Stimulated activated CD8-positive, alpha-beta memory T cell treated with anti-CD3 and anti-CD28 coated beads, Interleukin-15, amount 100 ng/mL, for 48 hours (primary cell): ENCODE measurements at places on chromosomes 12 and 14.

- DNase-seq: no peak
These were observed 36.0 kb downstream of the ACTN1 start for GRCh38 chr14:68943107-68943506.

DNA sequence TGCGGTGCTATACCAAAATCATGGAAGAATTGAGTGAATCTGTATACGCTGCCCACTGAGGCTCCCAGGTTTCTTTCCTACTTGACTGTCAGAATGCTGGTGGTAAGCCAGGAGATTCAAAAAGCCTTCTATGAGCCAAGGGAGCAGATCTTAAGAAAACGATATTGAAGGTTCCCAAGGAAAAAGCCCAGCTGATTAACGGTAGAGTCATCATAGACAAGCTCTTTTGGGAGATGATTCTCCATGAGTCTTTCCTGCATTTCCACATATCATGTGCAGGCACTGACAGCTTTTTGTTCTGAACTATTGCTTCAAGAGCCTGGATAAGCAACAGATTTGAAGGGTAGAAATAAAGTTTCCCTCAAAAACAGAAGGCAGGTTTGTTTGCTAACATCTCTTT lies 17.5 kb downstream of the SLC35F4 start:
- DNase-seq: no peak

- DNase-seq: peak; percentile 49
These were observed 116.6 kb downstream of the ETV6 start for GRCh38 chr12:11765817-11766794.

GRCh38 chr12:98750511-98750910 lies 105.4 kb downstream of the APAF1 start:
- DNase-seq: no peak

DNA sequence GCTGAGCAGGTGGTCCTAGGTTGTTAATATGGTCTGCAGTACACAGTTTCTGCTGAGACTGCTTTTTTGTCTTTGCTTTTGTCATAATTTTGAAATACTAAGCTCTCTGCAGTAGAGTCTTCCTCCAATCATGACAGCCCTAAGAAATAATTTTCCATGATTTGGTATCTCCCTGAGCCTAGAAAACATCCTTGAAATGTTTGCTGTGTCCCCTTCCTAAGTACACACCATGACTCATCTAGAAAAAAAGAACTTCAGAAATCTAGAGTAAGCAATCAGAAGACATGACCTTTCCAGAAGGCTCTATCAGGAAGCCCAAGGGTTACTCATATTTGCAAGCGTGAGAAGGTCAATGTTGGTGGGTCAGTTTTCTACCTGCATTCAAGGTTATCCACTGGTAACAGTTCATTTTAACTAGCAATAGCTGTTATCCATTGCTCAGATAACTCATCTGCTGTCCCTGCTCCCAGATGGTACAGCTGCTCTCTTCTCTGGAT lies 16.4 kb downstream of the DAD1 start:
- DNase-seq: no peak

- no peak for DNase-seq
These were observed 22.4 kb downstream of the ACTN1 start for GRCh38 chr14:68956724-68957123.

DNA sequence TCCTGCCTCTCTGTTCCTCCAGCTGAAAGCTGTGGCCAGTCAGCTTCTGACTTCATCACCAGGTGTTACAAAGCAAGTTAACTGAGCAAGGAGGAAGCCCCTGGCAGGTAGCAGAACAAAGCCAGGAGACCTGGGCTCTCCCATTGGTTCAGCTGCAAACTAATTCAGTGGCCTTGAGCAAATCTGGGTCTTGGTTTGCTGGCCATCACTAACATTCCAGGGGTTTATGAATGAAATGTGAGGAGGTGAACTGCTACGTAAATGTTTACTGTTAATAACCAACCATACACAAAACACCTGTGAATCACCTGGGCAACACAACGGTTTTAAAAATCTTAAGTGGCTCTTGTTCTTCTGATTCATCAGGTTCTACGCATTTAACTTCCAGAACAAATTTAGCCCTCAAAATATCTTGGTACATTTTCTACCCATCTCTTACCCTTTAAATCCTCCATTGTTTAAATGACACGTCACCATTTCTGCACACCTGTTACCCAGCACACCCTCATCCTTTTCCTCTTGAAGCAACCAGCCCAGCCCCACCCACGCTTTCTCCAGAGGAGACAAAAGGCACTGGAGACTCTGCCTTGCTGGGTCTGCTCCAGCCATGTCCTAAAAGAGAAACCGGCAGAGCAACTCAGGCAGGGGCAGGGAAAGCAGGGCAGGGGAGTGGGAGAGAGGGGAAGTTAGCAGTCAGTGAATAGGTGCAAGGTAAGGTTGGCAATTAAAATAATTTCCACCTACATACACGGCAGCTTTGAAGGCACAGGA lies 49.3 kb upstream of the TSPAN11 start:
- no peak for DNase-seq

- no peak for DNase-seq
These were observed 37.1 kb downstream of the P2RX4 start for GRCh38 chr12:121246893-121247557.

- no peak for DNase-seq
These were observed 75.8 kb downstream of the MOK start for GRCh38 chr14:102229071-102229738.

GRCh38 chr12:108689314-108690190 lies 41.8 kb downstream of the CORO1C start:
- no peak for DNase-seq

- DNase-seq: no peak
These were observed 36.4 kb upstream of the ATXN2 start for GRCh38 chr12:111635524-111635923.

- DNase-seq: no peak
These were observed 9.4 kb downstream of the ERP27 start for GRCh38 chr12:14928931-14929330.

GRCh38 chr14:55267820-55268219 lies 3.4 kb upstream of the FBXO34 start:
- DNase-seq: no peak

- DNase-seq: no peak
These were observed 8.6 kb downstream of the SPTLC2 start for GRCh38 chr14:77607741-77608302.

GRCh38 chr14:104749111-104749649 lies 3.8 kb upstream of the SIVA1 start:
- DNase-seq: no peak

- no peak for DNase-seq
These were observed 269.4 kb upstream of the NOVA1 start for GRCh38 chr14:26867171-26867757.

DNA sequence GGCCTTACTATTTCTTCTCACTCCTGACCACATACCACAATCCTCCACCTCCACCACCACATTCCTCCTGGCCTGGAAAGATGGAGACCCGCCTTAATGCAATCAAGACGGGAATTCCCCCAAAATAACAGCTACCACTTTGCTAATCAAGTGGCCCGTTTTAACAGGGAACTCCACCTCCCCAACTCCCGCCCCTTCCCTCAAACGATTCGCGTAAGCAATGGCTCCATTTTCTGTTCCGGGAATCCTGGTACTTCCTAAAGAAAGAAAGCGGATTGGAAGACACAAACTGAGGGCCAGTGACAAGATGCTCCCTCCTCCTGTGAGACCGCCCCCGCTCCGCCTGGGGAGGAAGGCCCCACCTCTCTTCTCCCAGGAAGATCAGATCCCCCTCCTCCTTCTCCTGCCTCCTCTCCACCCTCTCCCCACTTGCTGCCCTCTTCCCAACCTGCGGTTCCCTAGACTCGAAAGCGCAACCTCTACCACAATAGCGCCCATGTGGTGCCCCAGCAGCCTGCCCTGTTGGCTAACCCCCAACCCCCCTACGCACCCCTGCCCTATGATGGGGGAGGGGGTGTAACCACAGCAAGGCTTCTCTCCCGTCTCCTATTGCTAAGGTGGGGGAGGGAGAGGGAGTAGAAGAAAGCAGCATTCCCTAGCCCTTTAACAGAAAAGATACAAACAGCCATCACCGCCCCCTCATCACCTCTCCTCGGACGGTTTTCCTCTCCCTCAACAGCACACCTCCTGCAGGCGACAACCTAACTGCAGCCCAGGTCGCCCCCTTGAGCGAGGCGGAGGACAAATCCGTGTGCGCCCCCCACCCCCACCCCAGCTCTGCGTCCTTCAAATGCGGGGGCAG lies 777 bp downstream of the ARF3 start:
- no peak for DNase-seq

GRCh38 chr12:68673788-68674187 lies 13.0 kb upstream of the NUP107 start:
- DNase-seq: no peak

GRCh38 chr14:56579345-56580220 lies at the start of gene TMEM260:
Gene TMEM260, plus strand, starts transcription at chr14:56579798. Its CDS starts 117 bp downstream, at chr14:56579915.
- DNase-seq: peak; percentile 79

GRCh38 chr12:68913682-68914081 lies 19.3 kb downstream of the CPM start:
- DNase-seq: no peak

GRCh38 chr12:43305065-43305464 lies 246.9 kb downstream of the ADAMTS20 start:
- no peak for DNase-seq

- DNase-seq: no peak
These were observed 5.4 kb downstream of the RPS6KL1 start for GRCh38 chr14:74917646-74918081.

DNA sequence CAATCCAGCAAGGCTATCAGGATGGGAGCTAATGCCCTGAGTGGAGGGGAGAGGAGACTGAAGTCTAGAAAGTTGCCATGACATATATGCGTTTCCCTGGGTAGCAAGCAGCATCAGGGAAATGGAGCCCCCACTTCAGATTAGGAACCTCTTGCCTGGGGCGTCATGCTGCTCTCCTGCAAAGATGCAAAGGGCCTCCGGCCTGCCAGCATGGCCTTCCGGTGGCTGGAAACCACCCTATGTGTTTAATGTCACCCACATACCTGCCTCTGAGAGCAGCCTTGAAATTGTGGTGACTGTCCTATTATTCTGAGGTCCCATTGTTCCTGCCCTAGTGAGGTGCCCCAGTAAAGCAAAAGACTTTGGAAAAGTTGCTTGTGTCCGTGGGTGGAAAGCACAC lies 10.0 kb upstream of the IFI27L2 start:
- DNase-seq: no peak

DNA sequence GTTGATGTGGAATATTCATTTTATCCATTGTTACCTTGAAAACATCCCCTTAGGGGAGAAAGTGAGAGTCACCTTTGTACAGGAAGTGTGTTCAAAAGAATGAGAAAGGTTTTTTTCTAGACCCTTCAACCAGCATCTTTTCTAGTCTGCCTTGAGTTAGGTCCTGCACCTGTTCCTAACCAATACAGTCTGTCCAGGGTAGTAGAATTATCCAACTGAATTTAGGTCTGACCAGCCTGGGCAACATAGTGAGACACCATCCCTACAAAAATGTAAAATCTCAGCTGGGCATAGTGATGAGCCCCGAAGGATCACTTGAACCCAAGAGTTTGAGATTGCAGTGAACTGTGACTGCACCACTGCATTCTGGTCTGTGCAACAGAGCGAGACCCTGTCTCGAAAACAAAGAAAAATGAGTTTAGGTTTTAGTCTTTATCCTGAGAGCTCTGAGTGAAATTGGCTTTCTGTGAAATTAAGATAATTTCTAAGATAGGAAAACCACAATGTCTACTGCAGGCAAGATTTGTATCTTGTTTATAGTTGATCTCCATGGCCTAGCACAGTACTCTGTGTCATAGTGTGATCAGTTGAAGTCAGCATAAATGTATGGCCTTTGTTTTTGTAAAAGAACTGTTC lies 25.2 kb downstream of the ARHGAP5 start:
- no peak for DNase-seq

DNA sequence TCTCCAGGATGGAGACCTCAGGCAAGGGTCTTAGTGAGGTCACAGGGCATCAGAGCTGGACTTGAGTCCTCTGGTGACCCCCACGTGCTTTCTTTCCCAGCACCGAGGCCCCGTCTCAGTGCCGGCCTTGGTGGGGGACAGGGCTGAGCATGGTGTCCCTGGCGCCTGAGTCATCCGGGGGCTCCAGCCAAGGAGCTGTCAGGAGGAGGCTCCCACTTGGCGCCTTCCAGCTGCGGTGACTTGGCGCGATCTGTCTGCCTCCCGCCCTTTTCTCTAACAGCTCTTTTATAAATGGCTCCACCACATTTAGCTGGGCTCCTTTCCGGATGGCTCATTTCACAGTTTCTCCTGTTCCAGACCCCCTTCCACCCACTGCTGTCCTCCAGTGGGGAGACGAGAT lies 60.4 kb downstream of the PRMT8 start:
- no peak for DNase-seq

GRCh38 chr14:89973234-89973823 lies 17.6 kb downstream of the TDP1 start:
- DNase-seq: peak; percentile 26

GRCh38 chr12:77613411-77613810 lies 217.3 kb upstream of the NAV3 start:
- DNase-seq: no peak

GRCh38 chr12:106498056-106498455 lies 84.7 kb upstream of the RFX4 start:
- no peak for DNase-seq

DNA sequence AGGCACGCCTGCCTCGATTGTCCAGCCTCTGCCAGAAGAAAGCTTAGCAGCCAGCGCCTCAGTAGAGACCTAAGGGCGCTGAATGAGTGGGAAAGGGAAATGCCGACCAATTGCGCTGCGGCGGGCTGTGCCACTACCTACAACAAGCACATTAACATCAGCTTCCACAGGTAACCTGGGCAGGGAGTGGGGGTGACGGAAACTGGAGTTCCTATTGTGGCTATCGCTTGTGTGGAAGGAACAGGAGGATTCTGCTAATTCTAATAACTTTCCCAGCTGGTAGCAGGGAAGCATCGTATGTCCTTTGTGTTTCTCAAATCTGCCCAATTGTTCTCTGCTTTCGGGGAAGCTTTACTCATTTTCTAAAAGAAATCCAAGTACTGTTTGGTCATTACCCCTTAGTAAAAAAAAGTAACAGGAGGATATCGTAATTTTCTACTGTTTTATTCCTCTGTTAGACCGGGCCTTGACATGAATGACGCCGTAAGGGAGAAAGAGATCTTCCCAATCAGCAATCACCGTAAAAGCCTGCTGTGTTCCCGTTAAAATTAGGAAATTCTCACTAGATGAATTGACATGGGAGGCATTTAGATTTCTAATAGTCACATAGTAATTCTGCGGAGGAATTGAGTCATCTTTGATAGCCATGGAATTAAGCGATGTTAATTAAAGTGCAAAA lies 449 bp downstream of the THAP2 start:
- no peak for DNase-seq

GRCh38 chr12:114920771-114921554 lies 237.0 kb upstream of the TBX3 start:
- no peak for DNase-seq
